Islet precursor cell (in vitro differentiated cells): ENCODE measurements at places on chromosomes 1 and 21.

GRCh38 chr1:230300322-230301301 lies 125.5 kb downstream of the PGBD5 start:
- no peak for DNase-seq

GRCh38 chr1:234842726-234843641 lies 233.0 kb upstream of the IRF2BP2 start:
- peak; percentile 48 for DNase-seq

DNA sequence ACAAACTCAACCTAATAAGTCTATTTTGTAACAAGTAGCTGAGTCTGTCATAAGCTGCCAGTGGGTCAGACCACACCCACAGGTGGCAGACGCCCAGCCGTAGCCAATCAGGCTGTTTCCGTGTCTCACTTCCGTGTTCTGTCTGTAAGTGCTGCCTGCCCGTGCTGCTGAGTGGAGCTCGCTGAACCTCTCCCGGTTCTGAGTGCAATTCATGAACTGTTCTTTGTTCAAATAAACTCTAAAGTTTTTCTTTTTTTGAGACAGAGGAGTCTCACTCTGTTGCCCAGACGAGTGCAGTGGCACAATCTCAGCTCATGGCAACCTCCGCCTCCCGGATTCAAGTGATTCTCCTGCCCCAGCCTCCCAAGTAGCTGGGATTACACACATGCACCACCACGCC lies 25.1 kb downstream of the POFUT2 start:
- peak; percentile 43 for DNase-seq

GRCh38 chr1:5404412-5405203 lies 587.6 kb downstream of the NPHP4 start:
- DNase-seq: no peak

DNA sequence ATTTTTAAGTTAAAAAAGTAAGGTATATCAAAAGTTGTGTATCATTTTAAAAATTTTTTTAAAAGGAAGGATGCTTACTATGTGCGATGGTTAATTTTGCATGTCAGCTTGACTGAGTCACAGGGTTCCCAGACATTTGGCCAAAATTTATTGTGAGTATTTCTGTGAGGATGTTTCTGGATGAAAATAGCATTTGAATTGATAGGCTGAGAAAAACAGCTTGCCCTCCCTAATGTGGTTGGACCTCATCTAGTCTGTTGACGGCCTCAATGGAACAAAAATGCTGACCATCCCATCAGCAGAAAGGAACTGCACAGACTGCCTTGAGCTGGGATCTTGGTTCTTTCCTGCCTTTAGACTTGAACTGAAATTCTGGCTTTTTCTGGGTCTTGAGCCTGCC lies 724.5 kb downstream of the NCAM2 start:
- no peak for DNase-seq

DNA sequence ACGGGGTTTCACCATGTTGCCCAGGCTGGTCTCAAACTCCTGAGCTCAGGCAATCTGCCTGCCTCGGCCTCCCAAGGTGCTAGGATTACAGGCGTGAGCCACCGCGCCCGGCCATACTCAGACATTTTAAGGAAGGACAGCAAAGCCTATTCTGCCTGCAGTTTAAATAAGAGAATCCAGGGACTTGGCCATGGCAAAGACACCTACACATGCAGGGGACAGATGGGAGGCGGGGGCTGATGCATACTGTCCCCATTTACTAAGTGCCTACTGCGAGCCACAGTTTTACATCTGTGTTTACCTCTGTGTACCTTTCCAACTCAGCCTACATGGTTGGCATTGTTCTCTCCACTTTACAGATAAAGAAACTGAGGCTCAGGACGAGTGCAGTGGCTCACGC lies 25.4 kb downstream of the LDLRAD2 start:
- DNase-seq: no peak

GRCh38 chr1:152970495-152970894 lies at the start of gene SPRR4:
TSS of gene SPRR4 (plus strand) at chr1:152970648. CDS start at chr1:152971891, 1,243 bp downstream.
- no peak for DNase-seq

- DNase-seq: no peak
Measured at GRCh38 chr1:242132121-242132817, 133.4 kb upstream of the MAP1LC3C start.

DNA sequence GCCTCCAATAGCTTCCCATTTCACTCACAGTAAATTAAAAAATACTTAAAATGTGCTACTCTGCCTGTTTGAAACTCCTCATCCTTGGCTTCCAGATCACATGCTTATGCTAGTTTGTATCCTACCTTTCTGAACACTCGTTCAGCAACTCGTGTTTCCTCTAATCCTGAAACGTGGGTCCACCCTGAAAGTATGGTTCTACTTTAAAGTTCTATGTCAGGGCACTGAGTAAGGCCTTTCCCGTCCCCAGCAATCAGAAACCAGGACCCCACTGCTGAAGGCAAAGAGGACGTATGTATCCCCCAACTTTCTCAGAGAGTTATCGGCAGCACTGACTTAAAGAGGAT lies 419 bp upstream of the TSEN15 start:
- DNase-seq: no peak

DNA sequence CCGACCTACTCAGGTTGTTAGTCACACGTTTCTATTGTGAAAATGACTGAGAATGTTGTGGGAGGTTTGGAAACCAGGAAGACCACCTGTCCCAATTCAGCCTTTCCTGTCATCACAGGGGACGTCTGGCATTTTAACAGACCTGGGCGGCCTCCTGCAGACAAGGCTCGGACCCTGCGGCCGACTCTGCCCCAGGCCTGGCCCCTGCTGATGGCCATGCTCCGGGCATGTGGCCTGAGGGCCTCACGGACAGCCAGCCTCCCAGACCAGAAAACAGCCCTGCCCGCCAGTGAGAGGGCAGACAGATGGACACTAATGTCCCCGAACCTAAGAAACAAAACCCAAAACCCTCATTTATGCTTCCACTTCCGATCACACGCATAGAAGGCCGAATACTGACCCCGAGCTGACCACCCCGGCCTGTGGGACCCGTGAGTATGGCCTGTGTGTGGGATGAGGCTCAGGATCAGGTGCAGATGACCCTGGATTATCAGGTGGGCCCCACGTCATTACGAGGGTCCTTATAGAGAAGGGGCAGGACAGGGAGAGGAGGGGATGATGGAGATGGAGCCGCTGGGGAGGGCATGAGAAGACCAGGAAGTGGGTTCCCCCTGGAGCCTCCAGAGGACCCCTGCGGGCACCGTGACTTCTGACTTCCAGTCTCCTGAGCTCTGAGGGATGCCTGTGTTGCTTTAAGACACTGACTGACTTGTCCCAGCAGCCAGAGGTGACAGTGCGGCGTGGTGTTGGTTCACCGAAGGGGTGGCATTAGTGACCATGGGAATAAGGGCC lies 9.6 kb downstream of the COL18A1 start:
- peak; percentile 48 for DNase-seq

DNA sequence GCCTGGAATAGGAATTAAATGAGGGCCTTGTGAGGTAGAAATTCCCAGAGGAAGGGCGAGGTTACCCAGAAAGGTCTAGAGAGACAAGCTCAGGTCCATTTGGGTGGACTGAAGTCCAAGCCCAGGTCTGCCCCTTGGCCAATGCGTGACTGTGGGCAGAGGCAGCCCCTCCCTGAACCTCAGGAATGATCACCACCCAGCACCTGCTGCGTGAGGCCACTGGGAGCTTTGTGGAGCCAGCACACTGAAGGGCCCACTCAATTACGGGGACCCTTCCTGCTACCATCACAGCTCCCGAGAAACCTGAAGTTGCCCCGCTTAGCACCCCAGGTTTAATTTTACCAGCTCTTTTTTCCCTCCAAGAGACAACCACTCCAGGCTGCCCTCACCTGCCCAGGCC lies 6.5 kb upstream of the MATN1 start:
- DNase-seq: no peak

DNA sequence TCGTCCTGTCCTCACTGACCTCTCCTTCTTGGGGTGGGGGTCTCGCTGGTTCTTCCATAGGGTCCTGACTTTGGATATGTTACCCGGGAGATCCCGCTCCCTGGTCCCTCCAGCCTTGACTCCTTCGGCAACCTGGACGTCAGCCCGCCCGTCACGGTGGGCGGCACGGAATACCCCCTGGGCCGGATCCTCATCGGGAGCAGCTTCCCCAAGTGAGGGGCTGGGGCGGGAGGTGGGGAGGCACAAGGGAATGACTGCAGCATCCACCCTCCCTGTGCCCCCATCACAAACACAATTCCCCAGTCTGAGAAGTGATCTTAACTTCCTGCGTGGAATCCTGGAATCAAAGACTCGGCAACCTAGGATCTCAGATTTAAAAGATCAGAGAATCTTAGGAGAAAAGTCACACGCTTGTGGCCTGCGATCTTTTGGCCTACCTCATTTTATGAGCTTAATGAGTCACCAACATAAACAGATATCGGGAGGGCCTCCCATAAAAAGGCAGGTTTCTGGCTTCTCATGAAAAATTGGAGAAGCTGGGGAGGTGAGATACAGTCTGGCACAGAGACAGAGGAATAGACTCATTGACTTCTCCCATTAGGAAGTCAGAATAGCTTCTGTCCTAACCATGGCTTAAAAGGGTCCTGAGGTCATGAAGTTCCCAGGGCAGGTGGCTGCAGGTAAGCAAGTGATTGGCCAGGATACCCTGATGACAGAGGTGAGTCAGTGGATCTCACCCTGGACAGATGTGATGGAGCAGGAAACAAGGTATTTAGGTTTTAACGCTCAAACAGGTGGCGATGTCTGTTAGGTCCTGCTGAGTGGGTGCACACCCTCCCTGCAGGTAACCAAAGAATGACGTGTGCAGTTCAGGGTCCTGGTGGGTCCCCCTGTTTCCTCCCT lies 15.9 kb upstream of the PADI3 start:
- no peak for DNase-seq

DNA sequence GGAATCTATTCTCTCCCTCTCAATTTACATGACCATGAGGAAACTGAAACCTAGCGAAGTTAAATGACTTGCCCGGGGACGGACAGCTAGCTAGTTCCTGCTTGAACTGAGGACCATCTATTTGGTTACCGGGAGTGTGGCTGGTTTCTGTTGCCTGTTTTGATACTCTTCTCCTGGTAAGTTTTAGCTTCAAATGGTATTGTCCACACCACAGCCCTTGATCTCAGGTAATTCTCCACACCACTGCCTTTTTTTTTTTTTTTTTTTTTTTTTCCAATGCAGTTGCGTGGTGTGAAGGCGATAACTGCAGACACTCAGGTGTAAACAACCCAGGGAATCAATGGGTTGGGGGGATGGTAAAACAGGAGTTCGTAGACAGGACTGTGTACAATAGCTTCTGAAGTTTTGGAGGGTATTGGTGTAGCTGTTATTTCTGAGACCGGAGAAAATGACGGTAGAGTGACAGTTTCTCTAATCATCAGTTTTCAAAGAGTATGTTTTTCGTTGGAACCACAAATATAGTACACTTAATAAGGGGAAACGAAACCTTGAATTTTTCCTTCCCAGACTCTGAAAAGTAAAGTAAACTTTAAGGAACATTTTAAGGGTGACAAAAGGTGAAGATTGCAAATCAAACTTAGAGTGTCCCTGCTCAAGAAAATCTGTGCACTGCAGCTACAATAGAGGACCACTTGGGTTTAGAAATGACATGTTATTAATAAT lies 125.3 kb upstream of the CACYBP start:
- DNase-seq: peak; percentile 65

DNA sequence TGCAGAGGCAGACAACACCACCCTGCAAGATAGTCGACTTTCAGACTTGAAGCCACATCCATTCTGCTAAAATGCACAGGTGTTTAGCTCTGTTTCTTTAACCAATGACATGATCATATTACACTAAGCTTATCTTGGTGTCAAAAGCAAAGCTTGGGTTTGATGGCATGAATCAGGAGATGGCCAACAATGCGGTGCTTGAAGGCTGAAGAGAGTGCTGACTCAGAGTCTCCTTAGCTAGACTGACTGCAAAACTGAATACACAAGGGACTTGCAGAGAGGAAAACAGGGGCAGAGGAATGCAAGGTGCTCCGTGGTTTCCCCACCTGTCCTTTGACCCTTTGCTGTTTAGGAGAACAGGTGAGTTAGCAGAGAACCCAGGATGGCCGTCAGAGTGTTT lies 262.6 kb downstream of the SIPA1L2 start:
- peak; percentile 71 for DNase-seq

DNA sequence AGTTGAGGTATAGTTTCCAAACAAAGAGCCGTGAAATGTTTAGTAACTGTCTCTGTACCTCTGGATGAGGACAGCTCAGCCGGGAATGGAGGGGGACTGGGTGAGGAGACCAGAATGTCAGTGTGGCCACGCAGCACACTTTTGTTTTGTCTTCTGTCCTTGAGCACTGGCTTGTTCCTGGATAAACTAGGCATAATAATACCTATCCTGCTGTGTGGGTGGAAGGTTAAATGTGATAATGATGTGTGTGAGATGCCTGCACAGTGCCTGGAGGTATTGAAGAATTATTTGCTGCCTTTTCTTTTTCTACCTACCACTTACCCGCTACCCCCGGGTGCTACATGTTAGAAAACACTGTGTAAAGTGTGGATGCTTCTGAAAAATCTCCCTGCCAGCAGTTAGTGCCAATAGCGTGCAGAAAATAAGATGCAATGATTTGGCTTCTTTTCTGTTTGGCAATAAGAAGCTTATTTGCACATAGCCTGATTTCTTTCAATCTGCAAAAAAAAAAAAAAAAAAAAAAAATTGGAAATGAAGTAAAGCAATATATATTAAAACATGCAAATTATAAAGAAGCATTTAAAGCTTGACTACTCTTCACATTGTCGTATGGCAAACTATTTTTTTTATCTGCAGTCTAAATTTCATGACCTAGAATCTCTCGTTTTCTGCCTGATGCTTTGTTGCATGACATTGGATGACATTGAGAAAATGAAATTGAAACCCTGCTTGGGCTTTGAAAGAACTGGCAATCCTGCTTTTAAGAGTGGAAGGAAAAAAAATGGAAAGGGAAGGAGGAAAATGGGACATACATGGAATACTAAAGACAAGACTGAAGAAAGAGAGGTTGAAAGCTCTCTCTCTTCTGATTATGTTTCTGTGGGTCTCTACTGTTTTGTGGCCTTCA lies 89.5 kb downstream of the DISC1 start:
- no peak for DNase-seq

GRCh38 chr1:225483818-225484656 lies 56.2 kb upstream of the LBR start:
- peak; percentile 57 for DNase-seq

DNA sequence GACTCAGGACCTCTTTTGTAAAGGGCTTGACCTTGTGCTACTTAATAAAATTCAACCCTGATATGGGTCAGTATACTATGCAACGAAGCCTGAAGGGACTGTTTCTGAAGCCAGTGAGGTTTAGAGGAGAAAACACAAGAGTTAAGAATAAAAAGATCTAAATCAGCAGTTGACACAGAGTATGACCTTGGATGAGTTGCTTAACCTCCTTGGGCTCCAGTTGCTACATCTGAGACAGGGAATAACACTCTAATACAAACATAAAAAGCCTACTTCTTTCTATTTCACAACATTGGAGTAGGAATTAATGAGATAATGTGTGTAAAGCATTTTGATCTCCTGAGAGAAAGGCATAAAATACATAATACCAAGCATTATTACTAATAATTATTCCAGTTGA lies 882.4 kb upstream of the ADGRL2 start:
- DNase-seq: no peak

- no peak for DNase-seq
Measured at GRCh38 chr1:99811747-99812146, 38.4 kb upstream of the AGL start.

- DNase-seq: peak; percentile 86
Measured at GRCh38 chr1:97925151-97925550, 4.3 kb upstream of the DPYD start.

GRCh38 chr1:29782846-29783507 lies 546.7 kb downstream of the PTPRU start:
- no peak for DNase-seq

GRCh38 chr1:21344750-21345443 lies 54.6 kb upstream of the ECE1 start:
- no peak for DNase-seq
